ENCODE measurements at places on chromosomes 2 and 18. TPM values are rescaled to one million over a fixed set of nuclear protein-coding genes. Genes with fewer than 3 reads are reported as not detected.

DNA sequence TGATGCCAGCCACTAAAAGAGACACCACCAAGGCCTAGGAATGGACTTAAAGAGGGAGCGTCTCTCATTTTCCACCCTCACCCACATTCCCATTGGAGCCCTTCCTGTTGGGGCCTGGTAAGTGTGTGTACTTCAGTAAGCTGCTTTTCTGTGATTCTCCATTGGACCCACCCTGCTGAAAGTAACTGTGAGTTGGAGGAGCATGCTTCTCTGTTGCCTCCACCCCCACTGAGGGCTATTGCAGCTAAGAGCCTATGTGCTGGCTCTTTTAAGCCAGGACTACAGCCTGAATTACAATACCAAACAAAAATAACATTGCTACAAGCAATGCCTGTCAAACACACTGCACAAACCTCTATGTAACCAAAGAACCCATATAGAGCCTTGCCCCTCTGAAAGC, 81.1 kb downstream of the TRABD2A start:
- peaks cover 11% of the 10 kb centered on the region for H3K4me1 ChIP-seq
- H3K4me3 ChIP-seq: peak overlapping the region; percentile 50
- H3K27ac ChIP-seq: peak overlapping the region; percentile 64

DNA sequence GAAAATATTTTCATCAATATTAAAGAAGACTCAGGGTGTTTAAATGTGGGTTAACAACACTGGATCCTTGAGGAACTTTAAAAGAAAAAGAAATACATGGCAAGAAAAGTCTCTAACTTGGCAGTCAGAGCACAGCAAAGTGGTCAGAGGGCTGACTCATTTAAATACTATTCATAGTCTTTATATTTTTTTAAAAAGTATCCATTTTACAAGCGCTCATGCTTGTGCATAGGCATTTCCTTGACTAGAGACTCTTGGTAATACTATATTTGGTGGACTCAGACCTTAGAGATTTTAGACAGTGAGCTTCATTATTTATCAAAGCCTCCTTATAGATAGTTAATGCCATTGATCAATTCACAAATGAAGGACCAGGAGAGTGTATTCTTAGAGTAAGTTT, 110.2 kb downstream of the ABCA12 start:
- no peaks in the 10 kb centered on the region for H3K4me1 ChIP-seq
- no peaks in the 10 kb centered on the region for H3K36me3 ChIP-seq
- no peak for DNase-seq

GRCh38 chr2:229127471-229127870, 143.6 kb downstream of the PID1 start:
- no peaks in the 10 kb centered on the region for H3K4me1 ChIP-seq
- no peak for DNase-seq
- no peak overlapping the region for H3K27ac ChIP-seq
- H3K27me3 ChIP-seq: no peaks in the 10 kb centered on the region
- no peak overlapping the region for H3K4me3 ChIP-seq
- no peaks in the 10 kb centered on the region for H3K36me3 ChIP-seq

TFCP2L1 gene
- 0.06 TPM for total RNA-seq

GRCh38 chr2:196598412-196598811, 41.1 kb upstream of the CCDC150 start:
- H3K4me1 ChIP-seq: peaks cover 4% of the 10 kb centered on the region
- H3K36me3 ChIP-seq: no peaks in the 10 kb centered on the region
- H3K27me3 ChIP-seq: peaks cover 63% of the 10 kb centered on the region
- no peak overlapping the region for H3K4me3 ChIP-seq
- no peak overlapping the region for H3K27ac ChIP-seq

GRCh38 chr18:59087391-59087790, 52.3 kb upstream of the SEC11C start:
- peaks cover 14% of the 10 kb centered on the region for H3K27me3 ChIP-seq
- peaks cover 4% of the 10 kb centered on the region for H3K4me1 ChIP-seq

DNA sequence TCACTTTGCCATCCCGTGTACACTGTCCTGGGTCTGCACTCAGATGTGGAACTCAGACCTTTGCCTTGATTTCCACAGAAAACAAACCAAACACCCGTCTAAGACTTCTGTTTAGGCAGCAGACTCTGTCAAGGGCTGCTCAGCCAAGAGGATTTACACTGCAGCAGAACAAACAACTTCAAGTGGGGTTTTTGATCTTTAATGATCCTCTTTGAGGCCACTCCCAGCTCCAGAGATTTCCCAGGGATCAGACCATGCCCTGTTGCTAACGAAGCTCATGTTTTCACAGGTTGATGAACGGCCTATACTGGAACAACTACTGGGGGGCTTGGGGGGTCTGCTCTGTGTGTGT, 52.5 kb upstream of the LGALSL start:
- no peak overlapping the region for H3K4me3 ChIP-seq
- H3K36me3 ChIP-seq: no peaks in the 10 kb centered on the region
- no peaks in the 10 kb centered on the region for H3K4me1 ChIP-seq
- no peak overlapping the region for H3K27ac ChIP-seq
- H3K27me3 ChIP-seq: peaks cover 16% of the 10 kb centered on the region

- peaks cover 5% of the 10 kb centered on the region for H3K27me3 ChIP-seq
- H3K4me3 ChIP-seq: no peak overlapping the region
- DNase-seq: no peak
- no peaks in the 10 kb centered on the region for H3K4me1 ChIP-seq
Observed at GRCh38 chr18:74445585-74445984, 11.5 kb downstream of the DIPK1C start.

GAREM1 gene
- not detected for total RNA-seq

GRCh38 chr2:179550214-179550613, 285.6 kb upstream of the SESTD1 start:
- H3K27ac ChIP-seq: no peak overlapping the region
- H3K4me1 ChIP-seq: no peaks in the 10 kb centered on the region
- no peaks in the 10 kb centered on the region for H3K36me3 ChIP-seq

GRCh38 chr2:176704282-176704858, 435.1 kb downstream of the MTX2 start:
- no peak overlapping the region for H3K27ac ChIP-seq
- H3K4me1 ChIP-seq: no peaks in the 10 kb centered on the region
- no peak for DNase-seq
- no peak overlapping the region for H3K4me3 ChIP-seq
- H3K36me3 ChIP-seq: no peaks in the 10 kb centered on the region
- H3K27me3 ChIP-seq: peaks cover 25% of the 10 kb centered on the region

GRCh38 chr2:112321375-112322320, 46.3 kb downstream of the ZC3H6 start:
- H3K27ac ChIP-seq: no peak overlapping the region
- no peak overlapping the region for H3K4me3 ChIP-seq
- H3K4me1 ChIP-seq: no peaks in the 10 kb centered on the region
- DNase-seq: no peak
- no peaks in the 10 kb centered on the region for H3K27me3 ChIP-seq

KYNU gene
- total RNA-seq: not detected

FBXO48 gene
- 3.4 TPM for total RNA-seq

DNA sequence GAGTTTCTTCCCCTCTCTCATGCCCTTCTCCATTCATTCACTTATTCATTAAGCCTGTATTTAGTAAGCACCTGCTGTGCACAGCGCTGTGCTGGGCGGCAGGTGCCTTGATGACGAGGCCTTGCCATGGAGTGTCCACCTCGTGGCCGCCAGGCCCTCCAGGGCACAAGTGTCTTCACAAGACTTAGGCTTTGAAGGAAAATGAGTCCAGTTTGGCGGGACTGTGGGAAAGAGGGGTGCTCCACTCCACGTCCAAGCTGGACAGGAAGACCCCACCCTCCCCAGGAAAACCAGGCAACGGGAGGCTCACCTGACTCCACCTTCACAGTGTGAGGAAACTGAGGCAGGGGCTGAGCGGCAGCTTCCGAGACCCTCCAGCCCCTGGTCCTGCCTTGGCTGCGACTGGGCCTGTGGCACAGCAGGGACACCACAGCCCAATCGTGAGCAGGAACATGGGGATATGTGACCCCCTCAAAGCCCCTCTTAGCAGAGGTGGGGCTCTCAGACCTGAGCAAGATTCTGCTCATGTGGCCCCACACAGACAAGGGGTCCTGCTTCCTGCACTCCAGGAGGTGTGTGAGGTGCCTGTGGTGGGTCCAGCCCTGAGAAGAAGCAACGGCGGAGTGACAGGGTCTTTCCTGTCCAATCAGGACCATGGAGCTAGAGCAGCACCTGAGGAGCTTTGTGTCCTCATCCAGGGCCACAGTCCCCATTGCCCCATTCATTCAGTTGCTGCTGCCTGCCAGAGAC, 110.3 kb upstream of the ODC1 start:
- no peaks in the 10 kb centered on the region for H3K27me3 ChIP-seq
- no peak overlapping the region for H3K4me3 ChIP-seq
- no peaks in the 10 kb centered on the region for H3K36me3 ChIP-seq
- H3K27ac ChIP-seq: no peak overlapping the region
- H3K4me1 ChIP-seq: peaks cover 6% of the 10 kb centered on the region

- no peaks in the 10 kb centered on the region for H3K36me3 ChIP-seq
- no peak for DNase-seq
- peaks cover 9% of the 10 kb centered on the region for H3K4me1 ChIP-seq
- peaks cover 2% of the 10 kb centered on the region for H3K27me3 ChIP-seq
Observed at GRCh38 chr18:76463358-76463757, 31.7 kb downstream of the ZNF516 start.

DNA sequence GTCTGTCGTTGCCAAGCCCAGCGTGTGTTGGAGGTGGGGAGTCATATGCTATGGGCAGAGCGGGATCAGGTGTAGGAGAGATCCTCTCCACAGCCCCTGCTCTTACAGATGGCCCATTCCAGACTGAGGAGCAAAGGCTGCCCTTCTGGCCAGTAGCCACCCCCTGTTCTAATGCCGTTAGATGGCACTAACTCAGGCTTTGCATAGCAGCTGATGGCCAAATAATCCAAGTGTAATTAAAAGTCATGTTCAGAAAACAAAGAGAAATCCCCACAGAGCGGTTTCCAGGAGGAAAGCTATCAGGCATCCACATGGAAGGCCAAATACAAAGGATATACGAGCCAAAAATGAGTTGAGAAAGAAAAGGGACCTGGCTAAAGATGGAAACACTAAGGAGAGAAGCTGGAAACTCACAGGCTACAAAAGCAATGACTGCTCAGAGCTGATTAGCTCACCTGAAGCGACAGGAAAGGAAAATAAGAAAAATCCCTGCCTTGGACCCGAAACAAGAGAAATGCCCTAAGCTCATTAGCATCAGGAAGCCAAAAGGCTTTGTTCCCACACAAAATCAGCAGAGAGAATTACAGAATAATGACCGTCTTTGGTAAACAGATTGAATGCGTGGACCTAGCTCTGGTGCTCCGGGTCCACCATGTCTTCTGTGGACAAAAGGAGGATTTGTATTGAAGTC, 1002.4 kb upstream of the KLHL29 start:
- H3K4me1 ChIP-seq: no peaks in the 10 kb centered on the region
- no peaks in the 10 kb centered on the region for H3K27me3 ChIP-seq
- no peak overlapping the region for H3K27ac ChIP-seq

AOX1 gene
- not detected for total RNA-seq
